ENCODE measurements at places on chromosomes 7 and 10.

DNA sequence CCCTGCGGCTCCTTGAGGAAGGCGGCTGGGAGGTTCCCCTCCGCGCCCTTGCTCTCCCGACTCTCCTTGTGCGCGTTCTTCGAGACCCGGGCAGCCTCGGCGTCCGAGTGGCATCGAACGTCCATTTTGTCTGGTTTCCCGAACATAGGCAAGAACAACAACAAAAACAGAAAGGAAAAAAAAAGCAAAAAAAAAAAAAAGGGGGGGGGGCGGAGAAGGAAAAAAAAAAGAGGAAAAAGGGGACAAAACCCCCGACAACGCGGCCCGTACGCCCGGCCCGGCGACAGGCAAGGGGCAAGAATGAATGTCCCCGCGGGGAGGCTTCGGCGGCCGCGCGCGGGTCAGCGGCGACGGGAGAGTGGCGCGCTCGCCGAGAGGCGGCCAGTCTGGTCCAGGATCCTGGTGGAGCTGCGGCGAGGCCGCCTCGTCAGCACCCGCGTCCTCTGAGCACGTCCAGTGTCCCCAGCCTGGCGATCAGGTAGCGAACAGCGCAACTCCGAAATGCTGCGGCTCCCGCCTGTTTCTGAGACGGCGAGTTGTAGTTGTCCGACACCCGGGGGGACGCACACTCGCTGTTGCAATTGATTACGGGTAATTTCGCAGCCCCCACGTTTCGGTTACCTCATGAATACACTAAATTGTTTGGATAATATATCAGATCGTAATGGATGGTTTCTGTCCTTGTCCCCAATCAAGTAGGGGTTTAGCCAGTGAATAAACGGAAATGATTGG lies at the start of gene VAX1:
TSS of gene VAX1 (minus strand) at position 360 of the 732 bp plus-strand sequence. CDS start at position 146, 214 bp downstream.
- DNase-seq = peak; percentile 76

DNA sequence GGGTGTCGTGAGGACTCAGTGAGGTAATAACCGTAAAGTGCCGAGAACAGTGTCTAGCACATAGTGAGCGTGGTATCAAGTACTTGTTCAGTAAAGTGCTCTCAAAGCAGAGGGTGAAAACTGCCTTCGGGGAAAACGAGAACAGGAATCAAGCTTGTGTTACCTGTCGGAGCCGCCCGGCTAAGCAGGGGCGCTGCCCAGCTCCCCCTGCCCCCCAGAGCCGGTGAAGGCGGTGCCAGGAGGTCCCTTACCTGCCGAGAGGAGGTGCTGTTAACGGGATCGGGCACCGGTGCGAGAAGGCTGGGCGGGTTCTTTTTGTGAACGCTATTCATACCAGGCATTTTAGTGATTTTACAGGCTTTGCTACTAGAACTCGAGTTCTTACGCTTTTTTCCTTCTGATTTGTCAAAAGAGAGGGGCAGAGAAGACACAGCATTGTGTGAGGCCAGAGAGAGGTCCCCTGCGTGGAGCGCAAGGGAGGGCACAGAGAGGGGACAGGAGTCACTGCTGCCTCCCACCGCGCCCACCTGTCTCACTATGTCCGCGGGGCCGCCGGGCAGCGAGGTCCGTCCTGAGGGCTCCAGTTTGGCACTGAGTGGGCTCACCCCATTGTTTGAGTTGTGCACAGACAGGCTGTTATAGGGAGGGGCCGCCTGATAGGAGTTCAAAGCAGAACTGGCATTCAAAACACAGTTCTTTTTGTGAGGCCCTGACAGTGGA lies 32.5 kb upstream of the EFCAB10 start:
- DNase-seq = no peak

- peak; percentile 47 for DNase-seq
These were observed 103.3 kb upstream of the PFKP start for GRCh38 chr10:2963889-2964631.

DNA sequence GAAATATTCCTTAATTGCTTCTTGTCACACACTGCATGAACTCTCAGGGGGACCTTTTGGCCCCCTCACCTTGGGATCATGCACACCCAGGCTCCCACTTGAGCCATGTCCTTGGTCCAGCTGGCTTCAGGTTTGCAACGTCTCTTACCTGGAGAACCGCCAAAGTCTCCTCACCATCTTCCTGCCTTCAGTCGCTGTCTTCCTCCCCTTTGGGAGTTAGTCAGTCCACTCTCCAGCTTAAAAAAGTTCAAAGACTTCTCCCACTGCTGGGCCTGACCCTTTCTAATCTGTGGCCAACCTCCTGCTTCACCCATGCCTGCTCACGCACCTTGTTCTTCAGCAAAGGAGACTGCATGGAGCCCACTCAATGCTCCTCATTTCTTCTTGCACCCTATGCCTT lies 82.6 kb upstream of the LRRC4 start:
- no peak for DNase-seq

- DNase-seq = no peak
These were observed 128.5 kb downstream of the DKK1 start for GRCh38 chr10:52442576-52442975.

- DNase-seq = no peak
These were observed 39.0 kb downstream of the DIP2C start for GRCh38 chr10:650441-650851.

DNA sequence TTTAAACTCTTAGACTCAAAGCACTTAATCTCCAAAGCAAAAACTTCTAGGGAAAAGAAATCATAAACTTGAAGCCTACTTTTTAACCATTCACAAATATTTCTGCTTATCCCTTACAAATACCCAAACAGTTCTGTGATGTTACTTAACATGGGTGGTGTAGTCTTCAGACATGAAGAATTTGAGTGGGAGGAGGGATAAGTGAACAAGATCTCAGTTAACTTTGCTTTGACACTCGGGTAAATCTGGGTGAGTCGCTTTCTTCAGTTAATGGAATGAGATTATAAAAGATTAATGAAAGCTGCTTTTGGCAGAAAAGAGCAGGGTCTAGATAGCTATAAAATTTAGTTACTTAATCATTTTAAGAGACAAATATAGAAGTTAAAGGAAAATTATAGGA lies 47.5 kb downstream of the RNF133 start:
- DNase-seq = no peak

DNA sequence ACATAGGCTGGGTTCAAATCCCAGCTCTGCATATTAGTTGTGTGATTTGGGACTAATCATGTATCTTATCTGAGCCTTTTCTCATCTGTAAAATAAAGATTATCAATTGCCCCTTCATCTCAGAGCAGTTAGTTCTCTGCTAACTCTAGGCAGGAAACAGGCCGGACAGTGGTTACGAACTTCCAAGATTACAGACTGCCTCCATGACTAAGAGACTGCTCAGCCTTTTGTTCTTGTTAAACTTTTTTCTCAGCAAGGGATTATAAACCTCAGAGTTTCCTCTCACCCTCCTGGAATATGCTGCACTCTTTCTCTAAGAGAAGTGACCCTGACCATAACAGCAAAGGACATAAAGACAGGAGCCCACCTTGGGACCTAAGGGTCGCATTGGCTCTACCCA lies 52.5 kb upstream of the NFKB2 start:
- DNase-seq = no peak

DNA sequence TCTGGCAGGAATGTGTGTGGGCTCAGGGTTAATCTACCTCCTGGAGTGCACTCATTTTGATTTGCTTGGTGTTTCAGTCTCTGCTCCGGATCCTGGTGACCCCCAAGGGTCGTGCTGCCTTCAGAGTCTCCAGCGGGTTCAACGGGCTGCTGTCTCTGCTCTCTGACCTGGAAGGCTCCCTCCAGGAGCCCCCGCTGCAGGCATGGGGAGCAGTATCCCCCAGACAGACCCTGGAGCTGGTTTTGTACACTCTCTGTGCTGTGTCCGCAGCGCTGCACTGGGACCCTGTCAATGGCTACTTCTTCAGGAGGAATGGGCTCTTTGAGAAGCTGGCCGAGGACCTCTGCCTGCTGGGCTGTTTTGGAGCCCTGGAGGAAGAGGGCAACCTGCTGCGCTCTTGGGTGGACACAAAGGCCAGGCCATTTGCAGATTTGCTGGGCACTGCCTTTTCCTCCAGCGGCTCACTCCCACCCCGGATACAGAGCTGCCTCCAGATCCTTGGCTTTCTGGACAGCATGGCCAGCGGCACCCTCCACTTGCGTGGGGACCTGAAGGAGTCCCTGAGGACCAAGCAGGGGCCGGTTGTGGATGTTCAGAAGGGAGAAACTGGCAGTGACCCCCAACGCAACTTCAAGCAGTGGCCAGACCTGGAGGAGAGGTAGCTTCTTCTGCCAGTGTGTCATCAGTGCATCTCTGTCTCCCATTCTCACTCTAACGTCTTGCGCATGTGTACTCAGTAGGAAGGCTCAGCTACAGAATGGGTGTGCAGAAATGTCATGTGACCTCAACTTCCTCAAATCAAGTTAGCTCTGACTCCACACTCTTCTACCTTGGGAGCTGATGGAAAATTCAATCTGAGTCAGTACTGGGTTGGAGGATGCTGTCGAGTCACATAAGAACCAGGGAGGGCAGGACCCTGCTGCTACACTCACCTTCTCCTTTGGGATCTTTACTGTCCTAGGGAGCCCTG lies 58.5 kb downstream of the WDFY4 start:
- no peak for DNase-seq

DNA sequence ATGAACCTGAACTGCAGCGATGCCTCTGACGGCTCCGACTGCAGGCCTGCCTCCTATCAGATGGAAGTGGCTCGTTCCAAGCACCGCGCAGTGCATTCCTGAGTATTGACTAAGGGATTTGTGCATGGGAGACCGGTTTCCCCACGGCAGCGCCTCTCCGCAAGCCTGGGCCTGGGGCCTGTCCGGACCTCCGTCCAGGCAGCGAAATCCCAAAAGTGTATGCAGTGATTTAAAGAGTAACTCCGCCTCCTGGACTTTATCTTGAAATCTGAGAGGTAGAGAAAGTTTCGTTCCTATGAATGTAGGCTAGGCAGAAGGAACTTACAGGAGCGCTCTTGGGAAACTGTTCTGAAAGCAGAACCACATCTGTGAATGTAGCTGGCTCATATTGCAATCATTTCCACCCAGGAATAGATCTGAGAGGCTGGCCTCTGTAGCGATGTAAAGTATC lies 106.2 kb upstream of the CELF2 start:
- no peak for DNase-seq

DNA sequence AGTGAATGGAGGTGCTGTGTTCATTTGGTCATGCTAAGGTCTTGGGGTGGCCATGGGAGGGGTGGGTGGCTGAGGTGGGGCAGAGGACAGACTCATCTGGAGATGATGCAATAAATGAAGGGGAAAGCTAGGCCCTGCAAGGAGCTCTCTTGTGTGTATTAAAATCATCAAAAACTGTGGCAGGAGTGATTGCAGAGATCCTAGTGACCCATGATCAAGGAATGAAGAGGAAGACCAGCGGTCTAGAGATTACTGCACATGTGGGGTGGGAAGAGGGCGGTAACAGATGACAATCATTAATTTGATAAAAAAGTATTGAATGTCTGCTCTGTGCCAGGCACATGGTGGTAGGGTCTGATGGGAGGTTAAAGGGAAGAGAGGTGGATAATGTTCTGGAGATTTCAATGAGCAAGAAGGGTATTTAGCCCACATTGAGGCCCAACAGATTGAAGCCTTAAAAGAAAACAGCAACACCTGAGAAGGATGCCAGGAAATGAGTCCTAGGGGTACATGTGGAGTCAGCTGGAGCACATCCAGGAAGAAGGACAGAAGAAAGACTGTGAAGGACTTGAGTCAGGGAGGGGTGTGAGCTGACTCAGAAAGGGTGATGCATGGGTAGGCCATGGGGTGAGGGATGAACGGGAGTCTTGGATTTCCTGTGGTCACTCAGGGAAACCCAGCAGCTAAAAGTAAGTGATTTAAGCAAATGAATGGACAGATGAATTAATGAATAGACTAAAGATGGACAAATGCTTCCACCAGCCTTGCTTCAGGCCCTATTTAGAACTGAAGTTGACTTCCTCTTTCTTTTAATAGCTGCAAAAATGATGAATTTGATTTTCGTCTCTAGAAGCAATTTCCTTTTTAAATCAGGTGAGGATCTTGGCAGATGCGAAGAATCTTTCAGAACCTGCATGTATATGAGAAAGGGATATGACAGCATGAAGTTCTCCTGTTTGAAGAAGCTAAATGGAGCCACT lies 83.1 kb upstream of the IGFBP3 start:
- no peak for DNase-seq

- DNase-seq = no peak
These were observed 9.0 kb upstream of the RHBDD2 start for GRCh38 chr7:75869776-75870379.

- DNase-seq = peak; percentile 93
These were observed 23.0 kb upstream of the ZNF12 start for GRCh38 chr7:6729492-6730342.

- DNase-seq = no peak
These were observed 138.1 kb downstream of the HERPUD2 start for GRCh38 chr7:35556515-35557471.

DNA sequence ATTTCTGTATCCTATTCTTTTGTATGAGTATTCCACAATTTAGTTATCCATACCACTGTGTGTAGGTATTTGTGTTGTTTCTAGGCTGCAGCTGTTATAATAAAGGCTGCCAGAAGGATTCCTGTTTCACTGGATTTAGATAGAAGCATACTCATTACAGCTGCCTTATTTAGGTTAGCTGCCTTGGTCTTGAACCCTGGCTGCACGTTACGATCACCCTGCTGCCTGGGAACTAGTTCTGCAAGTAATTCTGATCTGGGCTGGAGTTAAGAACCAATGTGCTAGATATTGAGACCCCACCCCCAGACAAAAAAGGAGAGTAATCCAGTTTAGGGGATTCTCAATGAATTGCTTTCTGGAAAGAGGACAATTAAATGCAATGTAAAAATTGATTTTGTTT lies 43.1 kb downstream of the CCDC71L start:
- no peak for DNase-seq

DNA sequence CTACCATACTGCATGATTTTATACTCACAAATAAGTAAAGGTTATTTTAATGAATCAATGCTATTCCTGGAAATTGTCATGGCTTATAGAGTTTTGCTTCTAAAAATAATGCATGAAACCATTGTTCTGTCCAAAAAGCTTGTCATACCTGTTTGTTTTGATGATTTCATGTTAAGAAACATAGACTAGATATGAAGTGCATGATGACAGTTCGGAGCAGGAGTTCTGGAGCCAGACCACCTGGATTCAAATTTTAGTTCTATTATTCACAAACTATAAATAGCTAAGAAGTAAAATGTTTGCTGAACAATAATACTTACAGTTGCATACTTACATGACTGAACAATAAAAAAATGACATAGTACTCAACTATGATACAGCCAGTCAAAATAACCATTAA lies 107.0 kb upstream of the AKR1E2 start:
- no peak for DNase-seq

- no peak for DNase-seq
These were observed 144.0 kb upstream of the MKLN1 start for GRCh38 chr7:131183611-131184119.
